ENCODE measurements at places on chromosomes 2 and 18.

DNA sequence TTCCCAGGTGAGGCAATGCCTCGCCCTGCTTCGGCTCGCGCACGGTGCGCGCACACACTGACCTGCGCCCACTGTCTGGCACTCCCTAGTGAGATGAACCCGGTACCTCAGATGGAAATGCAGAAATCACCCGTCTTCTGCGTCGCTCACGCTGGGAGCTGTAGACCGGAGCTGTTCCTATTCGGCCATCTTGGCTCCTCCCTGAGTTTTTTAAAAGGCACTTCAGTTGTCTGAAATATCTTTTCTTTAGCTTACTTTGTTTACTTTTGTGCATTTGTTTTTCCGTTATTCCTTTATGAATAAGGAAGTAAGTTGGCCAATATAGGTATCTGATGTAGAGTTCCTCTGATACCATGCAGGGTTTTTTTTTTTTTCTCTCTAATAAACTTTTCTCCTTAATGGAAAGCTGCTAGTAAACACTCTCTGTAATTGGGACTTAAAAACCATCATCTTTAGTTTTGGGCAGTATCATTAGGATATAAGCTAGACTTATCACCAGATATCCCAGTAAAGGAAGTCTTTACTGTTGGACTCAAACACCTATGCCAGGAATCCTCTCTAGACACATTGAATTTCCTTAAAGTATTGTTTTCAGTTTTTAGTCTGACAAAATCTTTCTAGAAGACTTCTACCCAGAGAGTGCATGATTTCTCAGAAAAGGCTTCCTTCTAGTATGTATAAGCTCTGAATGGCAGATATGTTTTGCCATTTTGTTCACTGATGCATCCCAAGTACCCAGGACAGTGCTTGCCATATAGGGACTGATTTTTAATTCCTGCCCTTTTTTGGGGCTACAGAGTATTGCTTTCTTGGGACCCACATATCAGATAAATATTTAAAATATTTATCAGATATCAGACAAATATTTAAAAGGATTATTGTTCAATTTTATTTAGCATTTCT lies 35.8 kb upstream of the DYSF start:
- DNase-seq, result no peak

GRCh38 chr2:144675731-144676130 lies 155.8 kb upstream of the ZEB2 start:
- no peak for DNase-seq

DNA sequence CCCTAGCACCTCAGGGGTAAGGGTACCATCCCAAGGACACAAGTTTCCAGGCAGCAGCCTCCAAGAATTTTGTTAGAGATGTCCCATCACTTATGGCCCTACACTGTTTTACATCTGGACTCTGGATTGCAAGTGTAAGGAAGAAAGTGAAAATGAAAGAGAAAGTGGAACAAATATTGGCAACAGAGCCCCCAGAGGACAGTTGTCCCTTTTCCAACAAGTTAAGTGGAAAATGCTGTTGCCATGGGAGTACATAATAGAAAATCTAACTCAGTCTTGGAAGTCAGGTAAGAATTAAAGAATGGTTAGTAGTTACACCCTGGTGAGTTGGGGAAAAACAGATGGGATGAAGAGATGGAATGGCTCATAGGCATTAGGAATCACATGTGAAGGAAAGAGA lies 50.6 kb downstream of the TTC21B start:
- no peak for DNase-seq

DNA sequence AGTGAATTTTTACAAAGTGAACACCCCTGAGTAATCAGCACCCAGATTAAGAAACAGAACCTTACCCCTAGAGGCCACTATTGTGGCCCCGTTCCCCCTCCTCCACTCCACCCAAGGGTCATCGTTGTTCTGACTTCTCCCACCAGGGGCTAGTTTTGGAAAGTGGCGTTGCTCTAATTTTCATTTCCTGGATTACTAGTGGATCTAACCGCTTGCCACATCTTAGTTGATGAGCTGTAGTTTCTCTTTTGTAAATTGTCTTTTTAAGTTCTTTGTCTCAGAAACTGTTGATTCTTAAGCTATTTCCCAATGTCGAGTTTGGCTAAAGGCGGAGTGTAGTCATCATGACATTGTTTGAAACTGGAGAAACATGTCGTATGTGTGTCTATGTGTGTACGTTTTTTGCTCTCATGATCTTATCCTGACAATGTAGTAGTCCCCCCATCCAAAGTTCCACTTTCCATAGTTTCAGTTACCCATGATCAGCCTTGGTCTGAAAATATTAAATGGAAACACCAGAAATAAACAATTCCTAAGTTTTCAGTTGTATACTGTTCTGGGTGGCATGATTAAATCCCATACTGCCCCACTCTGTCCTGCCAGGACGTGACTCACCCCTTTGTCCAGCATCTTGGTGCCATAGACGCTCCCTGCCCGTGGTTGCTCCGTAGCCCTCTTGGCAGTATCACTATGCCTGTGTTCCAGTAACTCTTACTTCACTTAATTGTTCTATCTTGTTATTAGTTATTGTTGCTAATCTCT lies 71.0 kb upstream of the SP3 start:
- DNase-seq, result no peak

GRCh38 chr2:36667931-36668330 lies 28.6 kb upstream of the VIT start:
- DNase-seq, result no peak

DNA sequence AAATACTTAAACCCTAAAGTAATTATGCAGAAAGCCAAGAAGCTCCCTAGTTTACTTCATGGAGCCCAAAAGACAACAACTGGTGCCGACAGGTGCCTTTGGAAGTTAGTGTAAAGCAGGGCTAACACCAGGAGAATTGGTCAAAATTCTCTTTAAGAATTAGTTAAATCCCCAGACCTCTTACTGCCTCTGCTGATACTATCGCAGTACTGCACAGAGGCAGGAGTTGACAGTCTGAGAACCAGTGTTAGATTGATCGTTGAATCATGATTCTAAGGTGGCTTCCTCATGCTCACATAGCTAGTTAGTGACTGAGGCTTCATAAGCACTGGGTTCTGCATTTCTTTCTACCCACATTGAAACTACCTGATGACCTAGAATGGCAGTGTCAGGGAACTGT lies 445.0 kb downstream of the XIRP2 start:
- DNase-seq, result no peak

DNA sequence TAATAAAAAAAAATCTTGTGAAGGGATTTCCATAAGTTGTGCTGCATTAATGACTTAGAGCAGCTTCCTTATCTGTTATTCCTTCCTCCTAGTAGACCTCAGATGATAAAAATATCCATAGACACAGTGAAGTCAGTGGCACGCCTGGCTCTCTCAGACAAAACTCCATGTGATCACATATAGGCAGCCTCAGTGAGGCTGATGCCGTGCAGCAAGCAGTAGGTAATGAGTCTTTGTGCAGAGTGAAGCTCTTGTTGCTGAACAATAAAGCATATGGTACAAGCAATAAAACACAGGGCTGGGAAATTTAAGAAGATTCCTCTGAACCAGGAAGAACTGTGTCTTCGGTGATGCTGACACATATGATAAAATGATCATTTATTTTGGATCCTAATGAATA lies 102.7 kb downstream of the CSRNP3 start:
- DNase-seq, result no peak

DNA sequence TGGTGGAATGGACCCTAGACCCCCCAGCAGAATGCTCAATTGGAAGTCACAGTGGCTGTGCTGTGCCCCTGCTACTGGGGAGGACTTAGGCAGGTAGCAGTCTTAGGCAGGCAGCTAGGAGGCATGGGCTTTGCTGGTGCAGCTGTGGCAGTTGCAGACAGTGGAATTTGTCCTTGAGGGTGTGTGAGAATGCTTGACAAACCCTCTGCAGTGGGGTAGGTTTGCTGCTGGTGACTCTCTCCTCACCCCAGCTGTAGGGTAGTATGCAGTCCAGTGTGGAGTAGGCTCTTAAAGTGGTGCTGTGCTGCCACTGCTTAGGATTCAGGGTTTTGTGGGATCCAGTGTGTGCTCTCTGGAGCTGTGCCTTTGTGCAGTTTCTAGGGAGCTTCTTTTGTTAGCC lies 61.3 kb downstream of the NUP35 start:
- no peak for DNase-seq

DNA sequence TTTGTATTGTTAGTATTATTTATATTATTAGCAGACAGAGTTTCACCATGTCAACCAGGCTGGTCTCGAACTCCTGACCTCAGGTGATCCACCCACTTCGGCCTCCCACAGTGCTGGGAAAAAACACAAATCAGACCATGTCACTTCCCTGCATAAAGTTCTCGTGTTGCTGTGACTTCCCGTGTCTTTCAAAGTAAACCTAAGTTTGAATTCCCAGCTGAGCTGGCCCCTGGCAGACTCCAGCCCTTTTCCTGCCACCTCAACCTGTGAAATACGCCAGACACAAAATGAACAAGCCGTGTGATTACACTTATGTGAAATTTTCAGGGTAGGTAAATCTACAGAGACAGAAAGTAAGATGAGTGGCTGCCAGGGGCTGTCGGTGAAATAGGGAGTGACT lies 7.9 kb downstream of the BOK start:
- no peak for DNase-seq

- DNase-seq, result no peak
Observed at GRCh38 chr2:72788756-72789155, 37.1 kb downstream of the EXOC6B start.

DNA sequence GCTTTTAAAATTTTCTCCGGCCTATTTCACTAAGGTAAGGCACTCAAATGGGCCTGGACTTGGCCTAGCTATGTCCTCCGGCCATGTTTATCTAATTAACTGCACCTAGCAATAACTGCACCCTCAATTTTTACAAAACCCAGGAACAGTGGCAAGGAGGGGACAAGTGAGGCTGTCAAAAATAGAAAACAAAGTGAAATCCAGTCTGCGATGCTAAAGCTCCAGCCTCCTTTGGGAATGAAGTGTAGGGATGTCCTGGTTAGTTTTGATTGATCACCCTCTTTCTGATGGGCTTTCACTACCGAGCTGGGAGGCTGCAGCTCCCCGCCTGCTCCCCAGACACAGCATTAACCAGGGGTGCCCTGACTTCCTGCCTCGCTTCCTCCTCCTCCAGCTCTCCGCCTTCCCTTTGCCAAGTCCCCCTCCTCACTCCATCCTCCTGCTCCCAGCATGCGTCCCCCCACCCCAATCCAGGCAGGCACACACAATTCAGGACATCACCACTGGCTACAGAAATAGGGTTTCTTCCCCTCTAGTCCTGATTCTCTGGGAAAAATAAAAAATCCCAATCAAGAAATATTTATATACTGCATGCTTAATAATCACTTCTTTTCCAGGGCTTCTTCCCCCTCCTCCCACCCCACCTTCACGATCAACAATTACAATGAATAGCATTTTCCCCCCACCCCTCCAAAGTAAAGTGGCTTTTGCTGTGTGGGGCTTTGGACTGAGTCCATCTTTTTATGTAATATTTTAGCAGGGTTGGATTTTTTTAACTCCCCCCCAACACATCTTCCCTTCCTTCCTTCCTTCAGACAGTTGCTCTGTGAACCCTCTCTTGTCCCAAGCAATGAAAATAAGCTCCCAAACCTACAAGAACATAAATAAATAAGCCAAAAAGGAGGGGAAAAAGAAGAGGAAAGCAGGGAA lies 3.3 kb upstream of the POU3F3 start:
- DNase-seq, result no peak

- no peak for DNase-seq
Observed at GRCh38 chr2:54894467-54894866, 155.8 kb downstream of the RTN4 start.

- DNase-seq, result no peak
Observed at GRCh38 chr18:37711766-37712505, 146.3 kb upstream of the CELF4 start.

- DNase-seq, result no peak
Observed at GRCh38 chr2:102792568-102793208, 30.9 kb downstream of the TMEM182 start.

DNA sequence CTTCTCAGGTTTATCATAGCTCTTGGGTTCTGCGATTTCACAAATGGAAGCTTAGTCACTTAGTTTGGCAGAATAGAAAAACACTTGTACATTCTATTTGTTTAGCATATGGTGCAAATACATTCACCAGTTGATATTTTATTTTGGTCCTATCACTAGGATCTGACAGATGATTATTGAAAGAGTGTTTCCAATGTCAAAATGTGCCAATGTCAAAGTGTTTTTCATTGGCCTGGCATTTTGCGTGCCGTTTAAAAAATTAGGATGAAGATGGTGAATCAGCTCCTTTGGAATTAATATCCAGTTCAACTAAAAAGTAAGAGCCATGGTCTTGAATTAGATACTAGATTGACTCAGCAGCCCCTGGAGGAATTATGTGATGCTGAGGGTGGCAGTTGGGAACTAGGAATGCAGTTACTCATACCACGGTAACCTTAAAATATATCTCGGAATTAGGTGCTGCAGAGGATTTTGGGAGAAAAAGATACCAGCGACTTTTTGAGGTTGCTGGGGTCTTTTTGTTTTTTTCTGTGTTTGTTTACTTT lies 87.0 kb downstream of the SPHKAP start:
- DNase-seq, result no peak

DNA sequence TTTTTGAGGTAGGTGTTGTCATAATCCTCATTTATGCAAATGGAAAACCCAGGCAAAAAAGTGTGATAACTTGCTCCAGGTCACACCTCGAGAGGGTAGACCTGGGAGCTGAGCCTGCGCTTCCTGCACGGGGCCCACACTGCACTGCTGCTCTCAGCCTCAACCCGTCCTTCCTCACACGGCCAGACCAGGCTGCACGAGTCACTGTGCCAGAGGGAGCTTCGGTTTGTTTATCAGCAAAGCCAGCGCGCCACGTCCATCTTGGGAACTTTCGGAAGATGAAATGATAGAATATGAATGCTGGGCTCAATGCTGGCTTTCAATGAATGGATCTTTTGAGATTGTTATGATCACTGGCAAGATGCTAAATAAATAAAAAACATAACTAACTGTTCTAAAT lies 14.4 kb downstream of the COPS9 start:
- no peak for DNase-seq

GRCh38 chr2:196208915-196209314 lies 37.5 kb upstream of the STK17B start:
- DNase-seq, result no peak

DNA sequence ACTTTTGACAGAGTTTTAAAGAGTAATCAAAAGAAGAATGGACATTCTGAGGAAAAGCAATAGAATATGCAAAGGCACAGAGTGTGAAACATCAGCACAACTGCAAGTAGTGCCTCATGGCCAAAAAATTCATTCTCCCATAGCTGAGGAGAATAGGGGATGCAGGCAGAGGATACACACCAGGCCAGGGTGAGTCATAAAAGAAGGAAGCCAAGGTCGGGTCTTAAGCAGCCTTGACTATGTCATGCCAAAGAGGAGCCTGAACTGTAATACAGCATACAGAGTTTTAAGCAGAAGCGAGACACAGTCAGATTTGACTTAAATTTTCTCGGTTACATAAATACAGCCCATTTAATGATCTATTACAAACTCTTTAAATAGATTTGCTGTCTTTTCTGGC lies 165.0 kb downstream of the LNPK start:
- no peak for DNase-seq

All from cerebellar nuclear complex (tissue), 1 donor.